ENCODE measurements at places on chromosomes 6 and 20.

DNA sequence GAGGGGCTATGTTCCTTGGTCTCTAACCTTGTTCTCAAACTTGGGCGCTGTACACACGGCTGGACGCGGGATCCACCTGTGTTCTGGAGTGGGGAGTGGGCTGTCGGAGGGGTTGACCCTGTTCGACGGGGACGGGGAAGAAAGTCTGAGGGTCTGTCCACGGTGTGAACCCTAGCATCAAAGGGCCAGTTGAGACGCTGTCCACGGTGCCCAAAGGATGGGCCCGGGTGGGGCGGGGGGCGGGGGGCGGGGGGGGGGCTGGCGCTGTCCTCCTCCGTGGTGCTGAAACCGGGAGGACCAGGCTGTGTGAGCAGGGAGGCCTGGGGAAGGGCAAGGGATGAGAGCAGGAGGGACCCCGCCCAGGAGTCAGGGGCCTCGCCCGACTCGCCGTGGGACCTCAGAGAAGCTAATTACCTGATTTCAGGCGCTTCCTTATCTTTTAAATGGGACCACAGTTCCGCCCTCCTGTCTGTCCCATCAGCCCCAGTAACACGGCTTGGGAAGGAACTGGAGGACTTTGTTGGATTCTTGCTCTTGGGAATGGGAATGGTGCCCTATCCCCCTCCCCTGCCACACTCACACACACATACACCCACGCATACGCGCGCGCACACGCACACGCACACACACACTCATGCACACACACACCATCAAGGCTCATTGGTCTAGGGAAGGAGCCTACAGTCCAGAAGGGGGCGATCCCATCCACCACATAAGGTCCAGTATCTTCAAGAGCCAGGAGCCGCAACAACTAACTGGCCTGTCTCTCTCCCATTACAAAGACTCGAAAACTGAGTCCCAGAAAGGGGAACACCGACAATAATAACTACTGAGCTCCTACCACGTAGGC lies 1.0 kb upstream of the VSTM2L start:
- peak; percentile 76 for DNase-seq

DNA sequence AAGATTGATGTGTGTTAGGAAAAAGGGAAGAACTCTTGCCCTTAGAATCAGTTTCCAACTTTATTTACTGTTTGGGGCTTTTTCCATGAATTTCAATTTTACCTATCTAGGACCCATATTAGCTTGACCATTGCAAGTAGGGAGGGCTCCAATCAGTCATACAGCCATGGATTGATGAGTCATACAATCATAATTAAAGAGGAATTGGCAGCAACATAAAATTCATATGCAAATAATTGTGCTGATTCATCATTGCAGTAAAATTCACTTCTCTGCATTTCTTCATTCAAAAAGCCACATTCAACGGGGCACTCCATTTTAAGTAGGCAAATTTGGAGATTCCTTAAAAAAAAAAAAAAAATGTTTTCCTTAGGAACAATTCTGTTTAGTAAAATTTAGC lies 1016.4 kb downstream of the KIF16B start:
- no peak for DNase-seq

DNA sequence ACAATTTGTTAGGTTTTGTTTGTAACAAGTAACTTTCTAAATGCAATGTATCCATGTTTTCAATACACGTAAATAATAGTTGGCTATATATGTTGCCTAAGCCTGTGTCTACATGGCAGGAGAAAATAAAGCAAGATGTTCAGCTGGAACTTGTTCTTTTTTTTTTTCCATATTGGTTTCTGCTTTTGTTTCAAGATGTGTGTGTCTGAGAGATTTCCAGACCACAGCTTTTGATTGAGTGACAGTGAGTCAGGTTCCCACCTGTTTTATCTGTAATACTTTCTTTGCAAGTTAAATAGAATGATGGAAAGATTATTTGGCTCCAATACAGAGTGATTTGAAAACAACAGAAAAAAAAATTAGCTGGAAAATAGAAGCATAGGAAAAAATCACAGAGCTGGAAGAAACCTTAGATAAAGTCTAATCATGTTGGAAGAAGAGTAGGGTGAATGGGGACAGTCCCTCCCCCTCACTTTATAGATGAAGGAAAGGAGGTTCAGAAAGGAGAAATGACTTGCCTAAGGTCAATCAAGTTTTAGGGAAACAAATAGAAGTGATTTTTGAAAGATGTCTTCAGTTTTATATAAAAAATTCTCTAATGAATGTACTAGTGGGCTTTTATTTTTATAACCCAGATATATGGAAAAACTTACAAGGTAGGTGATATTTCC lies 150.9 kb upstream of the STMND1 start:
- no peak for DNase-seq

DNA sequence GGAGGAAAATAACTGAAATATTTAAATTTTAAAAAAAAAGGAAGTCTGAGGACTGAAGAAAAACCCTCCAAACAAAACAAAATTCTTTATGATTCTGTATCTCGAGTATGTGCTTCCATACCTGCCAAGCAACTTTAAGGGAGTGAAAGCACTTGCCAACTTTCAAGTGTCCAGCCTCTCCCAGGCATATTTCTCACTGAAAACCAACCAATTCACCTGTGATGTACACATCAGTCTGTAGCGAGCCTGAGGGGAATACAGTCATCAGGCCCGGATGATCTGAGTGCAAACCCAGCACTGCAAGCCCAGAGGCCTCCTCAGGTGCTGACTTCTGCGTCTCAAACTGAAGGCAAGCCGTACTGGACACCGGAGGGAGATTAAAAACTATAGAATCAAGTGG lies 164.8 kb upstream of the NT5E start:
- DNase-seq: no peak

DNA sequence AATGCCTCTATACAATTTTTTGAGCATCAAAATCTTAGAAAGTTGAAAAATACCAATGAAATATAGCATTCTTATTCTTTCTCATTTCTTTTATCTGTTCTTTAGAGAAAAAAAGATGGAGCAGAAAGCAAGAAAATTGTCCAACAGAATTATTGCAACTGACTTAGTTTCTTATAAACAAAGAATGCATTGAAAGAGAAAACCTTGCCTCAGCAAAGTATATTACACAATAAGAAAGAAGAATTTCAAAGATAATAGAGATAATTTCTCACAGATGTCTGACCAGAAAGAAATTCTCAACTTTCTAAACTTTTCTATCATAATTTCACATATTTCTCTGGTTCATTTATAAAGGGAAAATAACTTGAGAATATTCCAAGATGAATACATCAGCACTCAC lies 47.0 kb upstream of the PRND start:
- DNase-seq: no peak

DNA sequence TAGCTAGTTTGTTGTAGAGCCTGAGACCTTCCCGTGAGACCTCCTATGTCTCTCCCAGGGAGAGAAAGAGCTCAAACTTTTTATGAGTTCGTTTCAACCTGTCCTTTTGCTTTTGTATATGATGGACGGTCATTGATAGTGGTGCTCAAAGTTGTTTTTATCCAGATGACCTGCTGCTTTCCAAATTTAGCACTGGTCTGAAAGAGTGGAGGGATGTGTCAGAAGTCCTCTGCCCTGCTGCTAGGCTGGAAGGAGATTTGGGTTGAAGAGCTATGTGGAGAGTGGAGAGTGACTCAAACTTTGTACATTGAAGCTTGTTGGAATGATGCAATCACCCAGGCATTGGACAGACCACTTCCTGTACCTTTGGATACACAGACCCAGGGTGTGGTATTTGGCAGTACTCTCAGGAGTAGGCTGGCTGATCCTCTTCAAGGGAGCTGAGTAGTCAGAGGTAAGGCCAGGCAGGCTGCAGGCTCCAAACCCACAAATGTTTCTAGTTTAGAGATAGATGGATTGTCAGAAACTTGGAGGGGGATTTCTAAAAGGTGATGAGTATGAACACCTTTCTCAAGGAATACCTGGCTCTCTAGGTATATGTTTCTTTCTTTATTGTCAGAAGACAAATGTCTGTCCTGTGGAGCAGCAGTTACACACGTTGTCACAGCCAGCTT lies 49.4 kb upstream of the RREB1 start:
- no peak for DNase-seq

- DNase-seq: peak; percentile 55
These were observed 868 bp downstream of the NCOA3 start for GRCh38 chr20:47502271-47503239.

- no peak for DNase-seq
These were observed 91.0 kb downstream of the HIVEP1 start for GRCh38 chr6:12103158-12103557.

DNA sequence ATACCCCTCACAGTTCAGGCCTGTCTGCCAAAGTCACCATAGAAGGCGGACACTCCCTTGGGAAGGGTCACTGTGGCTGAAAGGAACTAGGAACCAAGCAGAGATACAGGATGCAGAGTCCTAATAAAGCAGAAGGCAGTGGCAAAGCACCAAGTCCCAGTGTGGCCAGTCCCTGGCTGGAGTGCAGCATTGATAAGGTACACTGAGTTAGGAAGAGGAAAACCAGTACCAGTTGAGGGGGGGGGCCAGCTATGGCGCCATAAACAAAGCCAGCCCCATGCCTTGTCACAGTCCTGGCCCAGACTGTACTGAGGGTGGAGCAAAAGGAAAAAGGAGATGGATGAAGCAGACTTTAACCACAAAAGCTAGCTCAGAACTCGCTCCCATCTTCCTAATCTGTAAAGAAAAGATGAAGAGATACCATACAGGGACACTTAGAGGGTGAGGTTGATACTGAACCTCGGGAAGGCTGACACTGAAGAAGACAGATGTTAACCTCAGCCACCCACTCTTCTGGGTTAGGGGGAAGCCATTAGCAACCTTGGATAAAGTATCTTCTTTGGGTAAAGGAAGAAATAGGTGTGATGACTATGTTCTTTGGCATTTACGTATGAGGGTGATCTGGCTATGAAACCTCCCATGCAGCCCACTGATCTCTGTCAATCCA lies 7.8 kb downstream of the ABHD12 start:
- DNase-seq: no peak

DNA sequence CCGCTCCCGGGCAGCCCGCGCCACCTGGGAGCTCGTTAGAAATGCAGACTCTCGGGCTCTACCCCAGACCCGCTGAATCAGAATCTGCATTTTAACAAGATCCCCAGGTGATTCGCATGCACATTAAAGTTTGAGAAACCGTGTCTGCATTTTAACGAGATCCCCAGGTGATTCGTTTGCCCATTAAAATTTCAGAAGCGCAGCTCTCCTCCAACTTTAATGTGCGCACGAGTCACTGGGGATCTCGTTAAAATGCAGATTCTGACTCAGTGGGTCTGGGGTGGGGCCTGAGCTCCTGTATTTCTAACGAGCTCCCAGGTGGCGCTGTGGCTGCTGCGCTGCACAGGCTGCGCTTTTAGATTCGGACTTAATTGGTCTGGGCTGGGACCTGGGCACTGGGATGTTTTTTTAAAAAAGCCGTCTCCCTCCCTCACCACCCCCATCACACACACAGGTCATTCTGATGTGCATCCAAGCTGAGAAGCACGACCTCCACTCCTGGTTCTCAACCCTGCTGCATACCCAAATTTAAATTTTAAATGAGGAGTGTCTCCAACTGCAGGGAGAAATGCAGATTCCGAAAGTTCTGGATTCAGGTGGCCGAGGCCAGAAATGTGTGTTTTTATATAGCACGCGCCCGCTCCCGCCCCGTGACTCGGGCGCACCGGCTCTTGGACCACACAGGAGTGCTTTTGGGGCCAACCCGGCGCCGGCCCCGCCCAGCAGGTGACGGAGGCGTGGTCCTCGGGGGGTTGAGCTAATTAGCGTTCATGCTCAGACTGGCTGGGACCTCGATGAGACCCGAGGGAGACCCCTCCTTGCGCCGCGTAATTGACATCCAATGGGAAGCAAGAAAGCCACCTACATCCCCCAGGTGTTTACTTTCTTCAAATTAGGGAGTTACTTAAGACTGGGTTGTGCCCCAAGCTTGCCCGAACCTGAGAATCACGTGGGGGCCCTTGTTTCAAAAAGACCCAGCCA lies 85.8 kb downstream of the ZFP64 start:
- peak; percentile 69 for DNase-seq

DNA sequence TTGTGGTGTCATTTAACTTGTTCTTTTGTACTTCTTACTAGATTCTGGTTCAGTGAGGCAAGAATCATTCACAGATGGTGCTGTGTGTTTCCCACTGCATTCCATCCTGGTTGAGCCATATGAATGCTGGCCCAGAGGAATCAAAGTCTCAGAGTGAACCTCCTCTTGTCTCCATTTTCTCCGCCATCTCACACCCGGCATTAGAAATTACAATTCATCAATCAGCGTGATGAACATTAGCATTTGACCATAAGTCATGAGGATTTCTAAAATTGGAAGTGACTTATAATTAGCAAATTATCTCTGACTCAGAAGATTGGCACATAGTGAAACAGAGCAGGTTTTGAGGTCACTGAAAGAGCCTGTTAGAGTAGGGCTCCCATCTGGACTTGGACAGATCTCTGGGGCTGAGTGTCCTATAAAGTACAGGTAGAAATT lies 25.2 kb downstream of the TNFAIP3 start:
- no peak for DNase-seq

DNA sequence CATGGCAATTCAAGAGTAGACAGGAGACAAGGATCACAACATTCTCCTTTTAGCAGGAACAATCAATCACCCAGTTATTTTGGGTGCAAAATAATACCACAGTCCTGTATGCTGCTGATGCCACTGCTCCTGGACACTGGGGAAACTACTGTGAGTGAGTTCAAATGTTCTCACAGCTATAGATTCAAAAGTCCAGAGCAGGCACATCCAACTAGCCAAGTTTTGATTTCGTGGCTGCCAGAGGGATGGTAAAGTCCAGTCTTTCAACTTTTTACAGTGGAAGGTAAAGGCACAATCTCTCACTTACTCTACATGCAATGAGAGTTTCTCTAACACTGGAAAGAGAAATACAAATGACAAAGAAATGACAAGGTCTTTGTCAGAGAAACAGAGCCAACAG lies 26.9 kb upstream of the TSHZ2 start:
- DNase-seq: no peak

GRCh38 chr6:50973464-50973863 lies 154.8 kb downstream of the TFAP2B start:
- DNase-seq: no peak

DNA sequence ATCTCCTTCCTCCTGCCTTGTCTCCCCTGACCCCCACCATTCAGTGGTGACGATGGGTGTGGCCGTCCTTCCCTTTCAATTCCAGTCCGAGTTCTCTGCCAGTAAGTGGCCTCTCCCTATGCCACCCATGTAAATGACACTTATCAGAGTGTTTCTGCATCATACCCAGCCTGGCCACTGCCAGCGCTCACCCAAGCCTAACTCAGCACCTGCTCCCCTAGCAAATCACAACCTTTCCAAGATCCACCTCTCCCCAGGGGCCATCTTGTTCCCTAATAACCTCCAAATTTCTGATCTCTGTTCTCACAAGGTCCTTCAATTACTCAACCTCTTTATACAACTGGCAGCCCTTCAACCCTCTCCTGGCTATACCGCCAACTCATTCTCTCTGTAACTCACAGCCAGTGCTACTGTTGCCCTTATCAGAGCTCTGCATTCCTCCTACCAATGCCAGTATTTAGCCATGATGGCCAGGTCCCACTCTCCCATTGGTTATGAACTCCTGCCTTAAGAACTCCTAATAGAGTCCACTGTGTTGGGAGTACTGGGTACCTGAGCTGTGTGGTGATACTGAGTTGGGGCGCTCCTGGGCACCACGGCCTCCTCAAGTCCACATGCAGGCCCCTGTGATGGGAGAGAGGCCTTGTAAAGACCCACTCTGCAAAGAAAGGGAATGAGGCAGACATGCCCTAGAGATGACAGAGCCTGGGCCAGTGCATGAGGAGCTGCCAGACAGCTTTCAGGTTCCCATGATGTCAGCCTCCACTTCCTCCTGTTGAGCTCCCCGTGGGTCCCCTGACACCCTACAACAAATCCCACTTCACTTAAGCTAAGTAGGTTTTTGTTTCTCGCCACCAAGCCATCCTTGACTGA lies 187.4 kb upstream of the RREB1 start:
- DNase-seq: no peak
